ENCODE measurements at places on chromosomes 2 and 18.

- DNase-seq = peak; percentile 36
Measured at GRCh38 chr2:36507408-36507812, 90.6 kb downstream of the FEZ2 start.

DNA sequence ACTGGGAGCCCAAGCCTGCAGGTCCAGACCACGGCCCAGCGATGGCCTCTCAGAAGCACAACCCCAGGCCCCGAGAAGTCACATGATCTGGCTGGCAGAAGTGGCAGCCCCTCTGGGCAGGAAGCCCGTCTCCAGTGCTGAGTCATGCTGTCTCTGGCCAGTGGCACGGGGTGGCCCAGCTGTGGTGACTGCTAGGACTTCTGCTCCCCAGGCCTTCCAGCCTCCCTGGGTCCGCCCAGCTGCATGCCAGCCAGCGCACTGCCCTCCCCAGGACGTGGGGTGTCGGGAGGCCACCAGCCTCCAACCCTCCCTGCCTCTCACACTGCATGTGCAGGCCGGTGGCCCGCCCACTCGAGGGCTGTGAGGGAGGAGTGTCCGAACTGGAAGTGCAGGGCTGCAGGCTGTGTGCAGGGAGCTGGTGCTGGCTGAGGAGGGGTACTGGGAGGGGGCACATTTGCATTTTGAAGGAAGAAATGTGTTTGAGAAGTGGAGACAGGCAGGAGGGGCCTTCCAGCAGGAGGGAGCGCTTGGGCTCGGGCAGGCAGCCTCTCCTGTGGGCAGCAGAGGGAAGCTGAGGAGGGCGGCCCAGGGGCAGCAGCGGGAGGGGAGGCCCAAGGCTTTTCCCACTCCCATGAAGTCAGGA, 17.0 kb upstream of the HPCAL1 start:
- DNase-seq = no peak

DNA sequence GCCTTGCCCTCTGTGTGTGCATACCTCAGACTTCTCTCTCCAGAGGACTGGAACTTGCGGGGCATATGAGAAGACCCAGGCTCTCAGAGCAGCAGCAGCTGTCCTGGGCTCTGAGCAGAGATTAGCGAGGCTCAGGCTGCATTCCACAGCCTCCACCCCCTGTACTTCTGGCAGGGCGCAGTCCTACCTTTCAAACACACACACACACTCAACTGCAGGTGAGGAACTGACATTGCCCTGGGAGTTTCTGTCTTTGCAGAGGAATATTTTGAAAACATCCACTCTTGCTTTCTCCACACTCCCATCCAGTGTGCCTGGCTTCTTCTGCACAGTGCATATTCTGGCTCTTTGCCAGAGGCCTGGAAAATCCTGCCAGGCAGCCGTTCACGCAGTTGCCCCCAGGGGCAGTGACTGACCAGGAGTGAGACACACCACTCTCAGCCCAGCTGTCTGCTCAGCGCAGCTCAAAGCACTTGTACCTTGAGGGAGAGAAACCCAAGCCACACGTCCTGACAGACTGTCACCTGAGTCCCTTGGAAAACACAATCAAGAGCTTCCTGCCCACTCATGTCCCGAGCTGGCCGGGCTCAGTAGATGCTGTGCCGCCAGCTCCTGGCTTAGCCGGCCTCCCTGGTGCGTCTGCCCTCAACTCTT, 460.8 kb downstream of the RNF144A start:
- DNase-seq = no peak

DNA sequence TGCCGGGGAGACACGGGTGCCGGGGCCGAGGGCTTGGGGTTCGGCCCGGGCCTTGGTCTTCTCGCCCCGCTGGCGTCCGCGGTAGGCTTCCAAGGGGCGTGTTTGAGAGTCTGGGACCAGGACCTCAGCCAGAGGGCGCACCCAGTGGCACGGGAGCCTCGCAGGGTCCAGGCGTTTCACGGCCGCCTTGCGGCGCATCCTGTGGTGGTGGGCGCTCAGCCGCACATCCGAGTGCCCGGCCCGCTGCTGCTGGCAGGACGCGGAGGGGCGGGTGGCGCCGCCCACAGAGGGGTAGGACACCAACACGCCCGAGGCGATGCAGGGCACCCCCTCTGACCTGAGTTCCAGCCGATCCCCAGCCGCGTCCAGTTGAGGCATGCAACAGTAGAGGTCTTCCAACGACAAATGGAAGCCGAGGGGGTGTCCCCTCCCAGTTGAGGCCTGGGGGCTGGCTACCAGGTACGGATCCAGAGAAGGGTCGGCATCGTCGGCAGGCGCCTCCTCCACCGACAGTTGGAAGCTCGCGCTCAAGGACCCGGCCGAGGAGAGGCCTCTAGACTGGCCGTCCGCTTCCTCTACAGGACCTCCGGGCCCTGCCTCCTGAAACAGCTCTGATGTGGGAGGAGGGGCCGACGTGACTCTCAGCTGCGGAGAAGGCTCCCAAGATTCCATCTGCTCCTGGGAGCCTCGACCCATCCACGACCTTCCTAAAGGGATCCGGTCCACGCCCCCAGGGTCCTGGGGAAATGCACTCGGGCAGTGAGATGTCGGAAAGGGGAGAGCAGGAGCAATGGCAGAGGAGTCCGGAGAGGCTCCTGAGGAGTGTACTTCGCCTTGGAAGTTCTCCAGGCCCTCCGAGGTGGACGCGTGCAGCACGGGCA, 6.3 kb downstream of the C2orf81 start:
- peak; percentile 34 for DNase-seq
